Activated CD8-positive, alpha-beta memory T cell treated with anti-CD3 and anti-CD28 coated beads for 36 hours (primary cell): ENCODE measurements at places on chromosomes 4 and X. TPM values are rescaled to one million over a fixed set of nuclear protein-coding genes. Genes with fewer than 3 reads are reported as not detected.

Gene HSPA4L
- total RNA-seq, result 0.90 TPM

Gene CBLL2
- not detected for total RNA-seq

Gene SLIT2
- not detected for total RNA-seq

Gene PCDH19
- not detected for total RNA-seq

Gene GABRB1
- not detected for total RNA-seq

Gene EREG
- not detected for total RNA-seq

Gene SYP
- 2.7 TPM for total RNA-seq

Gene CLDN2
- not detected for total RNA-seq
